ENCODE measurements at places on chromosomes 12 and 14.

- no peak for DNase-seq
These were observed 40.9 kb downstream of the CCDC85C start for GRCh38 chr14:99562856-99563748.

DNA sequence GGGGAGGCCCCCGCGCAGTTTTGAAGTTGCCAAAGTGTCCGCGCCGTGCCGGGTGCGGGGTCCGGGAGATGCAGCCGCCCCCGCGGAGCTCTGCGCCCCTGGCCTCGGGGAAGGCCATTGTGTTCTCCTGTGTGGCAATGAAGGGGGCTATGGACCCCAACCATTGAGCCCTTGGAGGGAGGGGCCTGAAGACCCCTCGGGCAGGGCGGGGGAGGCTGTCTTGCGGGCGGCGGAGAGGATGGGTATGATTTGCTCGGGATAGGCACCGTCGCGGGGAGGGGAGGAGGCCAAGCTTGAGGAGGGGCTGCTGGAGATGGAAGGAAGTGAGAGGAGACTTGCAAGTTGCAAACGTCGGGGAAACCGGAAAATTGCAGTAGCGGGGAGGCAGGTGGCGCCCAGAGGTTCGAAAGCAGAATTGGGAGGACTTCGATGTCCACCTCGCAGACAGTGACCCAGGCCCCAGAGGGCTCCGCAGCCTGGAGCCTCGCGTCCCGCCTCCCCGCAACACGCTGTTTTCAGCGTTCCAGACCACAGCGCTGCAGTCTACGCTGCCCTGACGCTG lies 25.4 kb downstream of the BCL11B start:
- no peak for DNase-seq

DNA sequence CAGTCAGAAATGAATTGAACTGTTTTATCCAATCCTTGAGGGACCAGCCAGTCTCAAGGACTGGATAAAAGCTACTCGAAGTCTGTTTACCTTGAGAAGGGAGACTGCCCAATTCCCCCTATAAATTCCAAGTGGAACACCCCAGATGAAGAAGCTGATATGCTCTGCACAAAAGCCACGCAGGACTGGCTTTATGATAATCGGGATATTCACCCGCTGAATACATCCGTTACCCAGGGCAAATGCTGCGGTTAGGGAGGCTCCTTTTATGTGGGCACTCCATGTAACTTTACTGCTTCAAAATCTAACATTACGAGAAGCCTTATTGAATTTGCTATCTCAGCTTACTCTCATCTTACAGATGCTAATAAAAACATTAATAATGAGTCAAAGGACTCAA lies 119.1 kb downstream of the DENND5B start:
- DNase-seq = no peak

GRCh38 chr12:1859643-1860042 lies 39.3 kb downstream of the LRTM2 start:
- no peak for DNase-seq

DNA sequence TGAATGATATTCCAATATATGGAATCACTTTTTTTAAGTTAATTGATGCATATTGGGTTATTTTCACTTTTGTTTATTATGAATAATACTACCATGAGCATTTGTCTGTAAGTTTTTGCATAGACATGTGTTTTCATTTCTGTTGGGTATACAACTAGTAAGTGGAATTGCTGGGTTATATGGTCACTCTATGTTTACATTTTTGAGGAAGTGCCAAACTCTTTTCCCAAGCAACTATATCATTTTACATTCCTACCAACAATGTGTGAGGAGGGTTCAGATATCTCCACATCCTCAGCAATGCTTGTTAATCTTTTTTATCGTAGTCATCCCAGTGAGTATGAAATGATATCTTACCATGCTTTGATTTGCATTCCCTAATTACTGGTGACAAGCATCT lies 64.0 kb downstream of the MON2 start:
- DNase-seq = no peak

DNA sequence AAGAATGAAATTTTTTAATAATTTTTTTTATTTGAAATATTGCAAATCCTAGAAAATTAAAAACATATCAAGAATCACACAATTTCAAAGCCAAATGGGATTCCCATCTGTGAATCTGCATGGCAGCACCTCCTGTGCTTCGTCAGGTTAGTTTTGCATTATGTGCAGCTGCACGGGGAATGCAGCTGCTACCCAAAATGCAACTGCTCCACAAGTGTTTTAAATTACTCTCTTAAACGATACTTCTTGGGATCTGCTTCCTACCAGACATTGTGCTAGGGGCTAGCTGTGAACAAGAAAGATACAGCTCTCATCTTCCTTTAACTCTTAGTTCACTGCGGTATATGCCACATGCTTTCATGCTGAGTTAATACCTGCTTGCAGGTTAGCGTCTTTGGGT lies 154.2 kb downstream of the CRADD start:
- DNase-seq = no peak

DNA sequence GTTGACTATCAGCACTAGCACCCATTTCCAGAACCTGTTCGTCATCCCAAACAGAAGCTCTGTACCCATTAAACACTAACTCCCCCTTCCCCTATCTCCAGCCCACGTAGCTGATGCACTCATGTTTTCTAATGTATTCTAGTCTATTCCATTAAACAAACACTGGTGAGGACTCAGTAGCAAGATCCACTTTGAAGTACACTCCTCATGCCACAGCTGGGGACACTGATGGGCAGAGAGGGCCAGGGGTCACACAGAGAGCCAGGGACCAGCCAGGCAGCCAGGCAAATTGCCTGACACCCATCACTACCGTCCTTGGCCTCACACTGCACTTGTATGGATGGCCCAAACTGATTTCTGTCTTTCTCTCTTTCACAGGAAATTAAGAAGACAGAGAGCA lies 269.9 kb upstream of the DIO3 start:
- no peak for DNase-seq

- DNase-seq = no peak
These were observed 87.8 kb downstream of the KNTC1 start for GRCh38 chr12:122614839-122615238.

All from putamen (tissue), 1 donor.